ENCODE measurements at places on chromosomes 16 and 17.

GRCh38 chr16:55539488-55539887, 27.0 kb upstream of the CAPNS2 start:
- DNase-seq: no peak

DNA sequence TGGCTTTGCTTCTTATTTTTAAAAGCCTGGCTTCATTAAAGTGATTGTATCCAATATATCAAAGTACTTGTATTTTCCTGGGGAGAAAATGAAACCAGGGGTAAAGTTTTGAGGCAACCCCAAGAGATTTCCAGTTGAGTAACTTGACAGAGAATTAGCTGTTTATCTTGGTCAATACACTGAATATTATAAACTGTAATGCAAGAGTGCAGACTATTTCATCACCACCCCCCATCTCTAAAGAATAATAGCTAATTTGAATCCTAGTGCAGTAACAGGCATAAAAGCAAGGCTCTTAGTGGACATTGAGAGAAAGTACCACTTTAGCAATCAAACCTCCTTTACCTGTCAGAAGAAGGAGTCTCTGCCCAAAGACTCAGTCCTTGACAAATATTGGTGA, 27.0 kb downstream of the IRX6 start:
- no peak for DNase-seq

GRCh38 chr16:8936421-8936820, 27.3 kb downstream of the USP7 start:
- peak; percentile 65 for DNase-seq

DNA sequence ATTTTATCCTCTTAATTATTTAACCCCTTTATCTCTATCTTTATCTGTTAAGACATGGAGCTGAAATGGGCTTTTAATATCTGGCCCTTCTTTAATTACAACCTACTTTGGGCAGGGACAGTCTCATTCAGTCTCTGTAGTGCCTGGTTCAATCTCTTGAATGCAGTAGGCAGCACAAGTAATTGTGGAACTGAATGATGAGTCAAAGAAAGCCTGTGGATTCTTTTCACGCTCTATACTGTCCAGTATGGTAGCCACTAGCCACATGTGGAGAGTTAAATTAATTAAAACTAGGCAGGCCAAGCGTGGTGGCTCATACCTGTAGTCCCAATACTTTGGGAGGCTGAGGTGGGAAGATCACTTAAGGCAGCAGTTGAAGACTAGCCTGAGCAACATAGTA, 9.3 kb downstream of the BPTF start:
- no peak for DNase-seq

DNA sequence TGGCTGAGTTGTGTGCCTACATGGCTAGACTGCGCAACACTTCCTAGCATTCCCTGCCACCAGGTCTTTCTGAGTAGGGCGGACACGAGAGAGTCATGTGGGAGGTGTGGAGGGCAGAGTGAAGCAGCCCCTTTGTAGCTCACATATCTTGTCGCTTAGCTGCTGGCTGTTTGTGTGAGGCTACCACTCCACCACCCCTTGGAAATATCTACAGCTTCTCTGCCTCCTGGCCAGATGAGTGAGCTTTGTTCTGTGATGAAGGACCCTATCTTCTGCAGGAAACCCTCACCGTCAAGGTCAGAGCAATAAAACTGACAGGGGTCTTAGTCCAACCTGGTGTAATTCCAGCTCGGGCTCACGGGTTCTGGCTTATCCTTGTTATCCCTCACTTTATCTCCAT, 232.1 kb upstream of the ASIC2 start:
- DNase-seq: no peak

DNA sequence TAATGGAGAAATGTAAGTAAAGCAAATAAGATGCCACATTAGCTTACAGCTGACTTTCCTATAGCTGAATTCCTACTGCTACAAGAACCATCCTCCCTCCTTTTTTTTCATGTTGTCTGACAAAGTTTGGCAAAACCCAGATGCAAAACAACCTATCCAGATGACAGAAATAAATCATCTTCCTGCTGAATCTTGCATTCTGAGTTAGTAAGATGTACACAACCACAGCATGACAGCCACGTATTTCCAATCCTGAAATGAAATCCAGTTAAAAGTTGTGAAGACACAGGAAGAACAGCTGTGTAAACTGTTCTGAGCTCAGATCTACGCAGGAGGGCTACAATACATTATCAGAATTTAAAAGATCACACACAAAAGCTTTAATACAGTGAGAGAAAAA, 5.1 kb upstream of the DHX33 start:
- DNase-seq: no peak

- no peak for DNase-seq
Observed at GRCh38 chr16:69084289-69084688, 21.2 kb upstream of the HAS3 start.

DNA sequence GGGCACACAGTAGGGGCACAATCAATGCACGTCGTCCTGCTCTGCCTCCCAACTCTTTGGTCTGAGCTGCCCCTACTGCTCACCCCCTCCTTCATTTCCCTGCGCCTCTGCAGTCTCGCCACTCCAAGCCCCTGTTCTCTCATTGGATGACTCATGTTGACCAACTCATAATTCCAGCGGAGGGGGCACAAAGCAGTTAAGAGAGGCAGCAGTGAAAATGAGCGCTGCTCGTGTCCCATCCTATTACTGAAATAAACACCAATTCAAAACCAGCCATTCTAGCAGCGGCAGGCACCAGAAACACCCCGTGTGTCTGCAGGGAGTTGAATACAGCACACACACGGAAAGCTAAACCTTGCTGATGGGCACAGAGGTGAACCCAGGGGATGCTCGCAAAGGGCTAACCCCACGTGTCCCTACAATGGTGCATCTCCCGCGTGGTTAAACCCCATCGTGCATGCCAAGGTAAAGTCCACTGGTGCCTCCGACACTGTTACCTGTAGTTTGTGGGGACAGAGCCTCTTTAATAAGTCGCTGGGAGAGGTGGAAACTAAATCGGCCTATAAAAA, 310.4 kb downstream of the XYLT1 start:
- DNase-seq: no peak

DNA sequence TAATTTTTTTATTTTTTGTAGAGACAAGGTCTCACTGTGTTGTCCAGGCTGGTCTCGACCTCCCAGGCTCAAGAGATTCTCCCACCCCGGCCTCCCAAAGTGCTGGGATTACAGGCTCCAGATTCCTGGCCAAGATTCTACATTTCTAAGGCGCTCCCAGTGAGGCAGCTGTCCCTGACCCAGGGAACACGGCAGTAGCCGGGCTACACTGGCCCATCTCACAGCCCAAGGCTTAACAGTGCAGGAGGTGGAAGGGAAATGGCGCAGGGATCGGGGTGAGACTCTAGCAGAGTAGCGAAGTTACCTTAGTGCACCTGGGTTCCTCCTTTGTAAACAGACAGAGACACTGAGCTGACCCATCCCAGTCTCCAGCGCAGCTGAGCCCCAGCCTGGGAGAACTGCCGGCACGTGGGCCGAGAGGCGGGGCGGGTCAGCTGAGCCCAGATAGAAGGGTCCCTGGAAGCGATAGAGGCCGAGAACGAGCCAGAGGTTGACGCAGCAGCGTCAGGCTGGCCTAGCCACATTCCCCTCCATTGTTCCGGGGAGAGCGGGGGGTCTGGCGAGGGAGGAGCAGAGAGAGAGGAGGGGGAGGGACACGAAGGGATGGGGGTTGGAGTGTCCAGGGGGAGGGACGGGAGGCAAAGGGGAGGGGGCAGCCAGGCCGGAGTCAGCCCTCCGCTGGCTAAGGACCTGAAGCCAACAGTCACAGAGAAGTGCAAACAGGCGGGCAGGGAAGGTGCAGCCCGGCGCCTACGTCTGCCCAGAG, 2.5 kb downstream of the CARHSP1 start:
- DNase-seq: no peak

DNA sequence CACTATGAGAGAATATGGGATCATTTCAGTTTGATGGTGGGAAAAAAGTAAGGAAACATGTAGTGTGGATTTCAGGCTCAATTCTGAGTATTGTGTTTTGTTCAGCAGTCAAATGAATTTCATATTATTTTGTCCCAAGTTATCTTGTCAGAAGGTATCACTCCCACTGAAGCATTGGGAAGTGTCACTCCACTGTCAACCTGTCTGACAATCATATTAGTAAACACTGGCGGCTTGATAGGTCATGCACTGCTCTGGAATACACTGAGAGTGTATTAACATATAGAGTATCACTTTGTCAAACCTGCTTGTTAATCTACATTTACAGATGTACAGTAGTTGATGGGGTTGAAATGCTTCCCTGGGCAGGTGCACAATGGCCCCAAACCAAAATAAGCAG, 203.6 kb downstream of the HS3ST3A1 start:
- DNase-seq: no peak

- no peak for DNase-seq
Observed at GRCh38 chr16:79672524-79672923, 72.0 kb upstream of the MAF start.

DNA sequence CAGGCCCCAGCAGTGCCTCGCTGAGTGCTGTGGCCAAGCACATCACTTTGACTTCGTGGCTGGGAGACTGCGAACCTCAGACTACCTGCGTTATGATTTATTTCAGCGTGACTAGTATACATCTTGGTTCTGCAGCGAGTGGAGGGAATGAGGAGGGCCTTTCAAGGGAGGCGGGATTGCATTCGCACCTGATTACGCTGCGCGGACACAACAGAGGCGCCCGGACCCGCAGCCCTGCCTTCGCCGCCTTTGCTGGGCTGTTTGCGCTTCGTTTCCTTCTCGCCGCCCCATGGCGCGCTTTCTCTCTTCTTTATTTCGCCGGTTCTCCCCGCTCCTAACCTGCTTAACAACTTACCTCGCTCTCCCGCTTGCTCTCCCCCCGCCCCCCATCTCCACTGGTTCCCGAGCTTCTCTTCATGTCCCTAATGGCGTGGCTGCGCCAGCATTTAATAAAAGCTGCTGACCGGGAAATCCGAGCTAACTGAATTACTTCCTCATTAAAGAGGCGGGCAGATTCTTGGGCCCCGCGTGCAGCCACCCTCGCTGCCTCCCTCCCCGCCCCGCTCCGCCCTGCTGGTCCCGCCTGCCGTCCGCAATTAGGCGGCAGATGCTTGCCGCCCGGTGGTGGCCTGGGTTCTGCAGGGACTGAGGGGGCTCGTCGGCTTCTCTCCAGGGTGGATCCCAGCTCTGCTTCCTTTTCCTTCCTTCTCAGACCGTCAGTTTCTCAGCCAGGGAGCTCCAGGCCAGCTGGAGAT, 257.6 kb upstream of the SDK2 start:
- DNase-seq: peak; percentile 21

DNA sequence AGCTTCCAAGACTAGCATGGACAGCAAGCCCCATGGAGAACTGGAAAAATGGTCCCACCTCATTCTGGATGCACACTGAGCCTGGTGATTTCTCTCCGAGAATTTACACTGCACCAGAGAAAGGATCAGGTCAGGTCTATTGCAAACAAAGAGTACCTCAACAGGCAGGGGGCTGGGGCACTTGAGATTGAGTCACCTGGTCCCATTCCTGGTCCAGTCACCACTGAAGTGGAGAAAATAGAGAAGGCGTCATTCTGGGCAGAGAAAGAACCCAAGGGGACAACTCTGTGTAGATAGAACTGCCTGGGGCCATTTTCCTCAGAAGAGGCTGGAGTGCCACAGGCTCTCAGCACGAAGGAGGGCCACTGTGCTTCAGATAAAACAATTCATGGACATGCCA, 38.4 kb downstream of the CENPV start:
- no peak for DNase-seq

DNA sequence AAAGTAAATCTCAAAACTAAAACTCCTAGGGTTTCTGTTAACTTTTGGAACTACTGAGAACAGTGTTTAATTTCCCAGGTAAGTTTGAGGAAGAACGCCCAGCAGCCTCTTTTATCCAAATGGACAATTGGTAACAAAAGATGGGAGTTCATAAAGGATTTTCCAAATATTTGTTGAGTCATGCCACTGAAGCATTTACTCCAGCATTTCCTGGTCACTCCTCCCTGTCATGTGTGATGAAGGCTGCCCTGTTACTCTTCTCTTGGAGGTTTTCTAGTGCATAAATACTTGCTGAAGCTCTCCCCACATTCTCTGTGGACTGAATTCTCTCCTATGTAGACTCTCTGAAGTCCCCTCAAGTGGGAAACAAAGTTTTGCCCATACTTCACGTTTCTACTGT, 16.5 kb downstream of the ZNF75A start:
- no peak for DNase-seq

- DNase-seq: no peak
Observed at GRCh38 chr17:8695241-8695640, 49.4 kb downstream of the CCDC42 start.

DNA sequence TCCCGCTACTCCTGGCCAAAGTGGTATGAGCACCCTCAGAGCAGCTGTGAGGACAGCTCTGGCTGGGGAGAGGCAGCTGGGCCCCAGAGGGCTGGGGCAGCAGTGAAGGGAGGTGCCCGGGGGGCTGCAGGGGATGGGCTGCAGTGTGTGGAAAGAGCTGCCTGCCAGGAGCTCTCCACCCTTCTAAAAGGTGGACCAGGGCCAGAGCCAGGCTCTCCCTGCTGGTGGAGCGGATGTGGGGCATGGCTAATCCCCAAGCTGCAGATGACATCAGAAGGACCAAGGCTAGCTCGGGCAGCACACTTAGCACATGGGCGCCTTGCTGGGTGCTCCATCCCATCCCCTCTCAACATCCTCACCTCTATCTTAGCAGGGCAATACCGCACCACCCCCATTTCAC, 103.1 kb downstream of the SDK2 start:
- DNase-seq: no peak

DNA sequence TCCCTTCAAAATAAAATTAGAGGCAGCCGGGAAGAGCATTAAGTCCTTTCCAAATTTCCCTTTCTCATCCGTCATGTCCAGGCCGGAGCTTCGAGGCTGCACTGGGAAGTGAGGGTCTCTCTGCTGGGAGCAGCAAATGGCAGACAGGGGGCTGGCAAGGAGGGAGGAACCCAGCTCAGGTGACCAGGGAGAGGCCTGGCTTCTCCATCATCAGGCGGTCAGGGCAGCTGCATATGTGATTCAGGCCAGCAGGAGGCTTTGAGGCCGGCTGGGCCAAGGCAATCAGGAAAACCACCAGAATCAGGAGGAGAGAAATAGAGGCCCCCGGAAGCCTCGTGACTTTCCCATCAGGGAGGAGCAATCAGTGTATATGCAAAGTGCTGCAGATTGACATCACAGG, 85.0 kb upstream of the RPL38 start:
- DNase-seq: no peak

DNA sequence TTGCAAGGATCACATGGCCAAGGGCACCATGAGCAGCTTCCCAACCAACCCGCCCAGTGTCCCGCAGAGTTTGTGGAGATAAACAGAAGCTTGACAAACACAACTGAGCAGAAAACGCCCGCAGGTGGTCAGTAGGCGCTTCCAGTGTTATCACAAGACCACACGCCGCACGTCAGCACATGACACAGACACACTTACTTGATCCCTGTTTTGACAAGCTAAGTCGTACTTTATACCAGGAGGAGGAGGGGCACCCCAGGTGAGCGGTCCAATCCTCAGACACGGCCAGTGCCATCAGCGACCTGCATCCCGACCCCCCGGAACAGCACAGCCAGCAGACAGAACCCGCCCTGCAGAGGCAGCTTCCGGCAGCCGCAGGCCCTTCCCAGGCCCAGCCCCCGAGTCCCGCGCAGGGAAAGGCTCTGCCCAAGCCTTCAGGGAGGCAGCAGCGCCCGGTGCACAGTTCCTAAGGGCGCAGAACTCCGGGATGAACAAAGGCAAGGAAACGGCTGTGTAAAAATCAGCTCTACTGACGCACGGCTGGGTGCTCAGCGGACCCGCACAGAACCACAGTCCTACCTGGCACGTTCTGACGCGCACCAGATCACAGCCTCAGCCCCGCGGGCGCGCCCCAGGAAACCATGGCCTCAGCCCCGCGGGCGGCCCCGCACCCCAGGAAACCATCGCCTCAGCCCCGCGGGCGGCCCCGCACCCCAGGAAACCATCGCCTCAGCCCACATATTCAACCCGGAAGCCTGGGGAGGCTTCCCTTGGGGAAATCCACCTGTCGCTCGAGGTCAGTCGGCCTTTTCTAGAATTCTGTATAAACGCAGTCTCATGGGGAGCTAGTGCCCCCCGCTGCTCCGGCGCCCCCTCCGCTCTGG, 27.8 kb downstream of the AXIN1 start:
- DNase-seq: peak; percentile 82

Measured in CD4-positive, alpha-beta T cell treated with Interleukin-15 for 1 hour (primary cell).